Stimulated activated CD4-positive, alpha-beta T cell treated with anti-CD3 and anti-CD28 coated beads, Interleukin-2, amount 100 ng/mL, for 24 hours (primary cell): ENCODE measurements at places on chromosomes 5 and 9.

DNA sequence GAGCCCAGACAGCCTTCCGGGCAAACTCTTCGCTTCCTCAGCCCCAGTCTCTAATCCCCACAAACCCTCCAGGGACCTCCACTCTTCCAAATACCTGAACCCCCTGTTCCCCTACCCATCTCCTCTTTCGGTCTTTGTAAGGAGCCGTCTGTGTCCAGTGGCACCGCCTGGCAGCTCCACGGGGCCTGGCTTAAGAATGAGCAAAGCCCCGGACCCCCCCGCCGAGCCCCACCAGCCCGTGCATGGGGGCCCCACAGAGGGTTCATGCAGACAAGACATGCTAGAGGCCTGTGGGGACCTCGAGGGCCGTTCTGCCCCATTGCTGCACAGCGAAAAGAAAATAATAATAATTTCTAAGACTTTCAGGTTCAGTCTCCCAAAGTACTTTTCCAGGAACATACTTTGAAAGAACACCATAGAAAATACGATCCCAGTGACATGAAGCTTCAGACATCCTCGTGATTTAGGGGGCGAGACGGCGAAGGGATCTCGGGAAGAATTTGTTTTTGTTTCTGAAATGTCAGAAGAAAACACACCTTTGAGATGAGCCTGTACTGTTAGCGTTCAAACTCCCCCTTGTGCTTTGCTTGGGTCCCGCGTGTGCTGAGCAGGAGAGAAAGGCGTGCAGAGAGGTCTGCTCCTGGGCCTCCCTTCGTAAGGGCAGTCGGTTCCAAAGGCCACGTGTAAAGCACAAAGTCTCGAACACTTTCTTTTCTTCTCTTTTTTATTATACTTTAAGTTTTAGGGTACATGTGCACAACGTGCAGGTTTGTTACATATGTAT is 49.2 kb downstream of the IRX2 start:
- no peak for DNase-seq

DNA sequence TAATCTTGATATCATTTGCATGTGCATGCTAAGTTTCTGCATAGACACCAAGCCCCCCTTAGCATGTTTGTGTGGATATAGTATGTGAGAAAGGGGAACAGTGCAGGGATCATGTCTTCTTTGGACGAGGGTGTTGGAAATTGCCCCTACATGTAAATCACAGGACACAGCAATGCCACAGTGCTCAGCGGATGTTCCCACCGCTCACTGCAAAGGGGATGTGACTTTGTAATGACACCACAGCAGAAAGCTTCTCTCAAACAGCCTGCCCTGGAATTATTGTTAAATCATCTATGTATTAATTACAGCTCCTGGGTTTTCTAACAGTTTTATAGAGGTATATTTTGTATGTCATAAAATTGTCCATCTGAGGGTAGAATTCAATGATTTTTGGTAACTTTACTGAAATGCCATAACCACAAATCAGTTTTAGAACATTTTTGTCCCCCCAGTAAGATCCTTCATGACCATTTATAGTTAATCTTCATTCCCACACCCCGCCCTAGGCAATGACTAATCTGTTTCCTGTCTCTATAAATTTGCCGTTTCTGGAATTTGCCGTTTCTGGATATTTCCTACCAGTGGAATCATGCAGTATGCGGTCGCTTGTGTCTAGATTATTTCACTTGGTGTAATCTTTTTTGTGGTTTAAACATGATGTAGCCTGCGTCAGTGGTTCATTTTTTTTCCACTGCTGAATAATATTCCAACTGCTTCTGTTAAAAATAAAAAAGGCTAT is 648.5 kb upstream of the WWC1 start:
- DNase-seq: no peak

- DNase-seq: no peak
Observed at GRCh38 chr5:80177236-80177635, 78.6 kb downstream of the SERINC5 start.

GRCh38 chr5:81639556-81639955 is 111.3 kb downstream of the SSBP2 start:
- DNase-seq: no peak

GRCh38 chr9:125538092-125538473 is 168.9 kb downstream of the MAPKAP1 start:
- DNase-seq: no peak

GRCh38 chr9:21001581-21001980 is 29.9 kb downstream of the HACD4 start:
- no peak for DNase-seq

- DNase-seq: peak; percentile 11
Observed at GRCh38 chr9:83583151-83584014, 39.6 kb upstream of the IDNK start.

- DNase-seq: no peak
Observed at GRCh38 chr5:97065475-97065874, 76.9 kb downstream of the LIX1 start.

GRCh38 chr9:84340535-84340934 is at the start of gene SLC28A3:
Gene SLC28A3 (minus strand): TSS chr9:84340758. CDS start chr9:84340633, 125 bp downstream.
- DNase-seq: no peak

- DNase-seq: no peak
Observed at GRCh38 chr9:90847971-90848370, 46.4 kb downstream of the SYK start.

GRCh38 chr5:96236051-96236450 is 197.0 kb downstream of the PCSK1 start:
- DNase-seq: no peak

GRCh38 chr9:15401266-15401665 is 21.4 kb upstream of the SNAPC3 start:
- DNase-seq: no peak

- no peak for DNase-seq
Observed at GRCh38 chr9:107755246-107755645, 265.7 kb upstream of the KLF4 start.

GRCh38 chr5:90628492-90628891 is 69.9 kb downstream of the ADGRV1 start:
- no peak for DNase-seq

DNA sequence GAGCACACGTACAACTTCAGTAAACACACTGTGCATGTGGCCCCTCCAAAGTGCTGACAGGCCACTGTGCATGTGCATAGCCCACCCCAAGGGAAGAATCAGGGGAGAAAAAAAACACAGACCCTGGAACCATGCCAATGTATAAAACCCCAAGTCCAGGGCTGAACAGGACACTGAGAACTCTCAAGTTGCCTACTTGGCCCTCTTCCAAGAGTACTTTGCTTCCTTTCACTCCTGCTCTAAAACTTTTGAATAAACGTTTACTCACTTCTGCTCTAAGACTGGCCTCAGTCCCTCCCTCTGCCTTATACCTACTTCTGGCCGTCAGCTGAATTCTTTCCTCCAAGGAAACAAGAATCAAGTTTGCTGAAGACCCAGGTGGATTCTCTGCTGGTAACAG is 77.7 kb upstream of the NFIB start:
- DNase-seq: no peak

DNA sequence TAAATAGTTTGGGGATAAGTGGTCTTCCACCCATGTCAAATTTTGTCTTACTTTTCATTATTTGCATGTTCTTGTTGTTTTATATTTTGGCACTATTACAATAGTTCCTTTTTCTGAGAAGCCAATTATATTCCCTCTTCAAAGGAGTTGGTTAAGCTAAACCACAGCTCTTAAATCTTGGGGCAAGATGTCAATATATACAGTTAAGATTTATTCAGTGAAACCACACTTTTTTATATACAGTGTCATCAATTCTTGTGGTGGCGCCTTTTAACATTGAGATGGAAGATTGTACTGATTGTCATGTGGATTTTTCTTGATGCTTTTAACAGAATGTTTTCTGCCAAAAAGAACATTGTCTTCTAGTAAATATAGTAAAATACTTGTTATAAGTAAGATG is 104.1 kb downstream of the MTREX start:
- no peak for DNase-seq

GRCh38 chr5:140133514-140134167 is 7.9 kb downstream of the IGIP start:
- DNase-seq: no peak

- DNase-seq: peak; percentile 27
Observed at GRCh38 chr5:34656001-34656699, at the start of gene RAI14. Gene RAI14 (plus strand): TSS chr5:34656328. CDS start chr5:34686920, 30,592 bp downstream.

GRCh38 chr9:81999806-82000205 is 11.2 kb downstream of the SPATA31D1 start:
- no peak for DNase-seq
